ENCODE measurements at places on chromosomes 1 and 21.
A peak's percentile ranks its signal among the peaks of the same experiment; 100 is the strongest.

- peak; percentile 95 for DNase-seq
These were observed 5.5 kb upstream of the ZRANB2 start for GRCh38 chr1:71086331-71086730.

- DNase-seq = no peak
These were observed 5.7 kb downstream of the AK5 start for GRCh38 chr1:77287535-77287934.

DNA sequence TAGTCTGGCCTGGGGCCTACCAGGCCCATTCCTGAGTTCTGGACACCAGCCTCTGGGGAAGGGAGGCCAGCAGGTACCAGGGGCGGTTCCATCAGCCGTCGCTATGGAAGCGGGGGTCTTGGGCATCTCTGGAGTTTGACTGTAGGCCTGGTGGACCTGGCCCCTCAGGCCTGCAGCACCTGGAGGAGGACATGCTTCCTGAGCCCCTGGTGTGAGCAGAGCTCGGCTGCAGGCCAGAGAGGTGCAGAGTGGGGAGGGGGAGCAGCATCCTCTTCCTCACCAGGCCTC lies 7.8 kb downstream of the MYBPH start:
- DNase-seq = no peak

DNA sequence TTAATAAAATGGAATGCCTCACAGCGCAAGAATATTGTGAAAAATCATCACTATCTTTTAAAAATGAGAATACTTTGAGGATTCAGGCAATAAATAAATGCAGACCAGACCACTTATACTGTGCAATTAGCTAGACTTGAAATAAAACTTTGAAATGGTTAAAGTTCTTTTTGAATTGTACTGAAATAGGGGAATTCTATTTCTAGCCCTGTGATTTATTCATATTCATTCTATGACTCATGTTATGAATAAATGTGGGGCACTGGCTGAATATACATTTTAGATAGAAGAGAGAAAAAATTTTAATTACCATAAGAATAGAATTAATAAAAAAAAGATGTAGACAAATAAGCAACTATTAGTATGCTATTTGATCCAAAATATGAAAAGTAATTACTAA lies 16.4 kb upstream of the USP25 start:
- DNase-seq = peak; percentile 42

DNA sequence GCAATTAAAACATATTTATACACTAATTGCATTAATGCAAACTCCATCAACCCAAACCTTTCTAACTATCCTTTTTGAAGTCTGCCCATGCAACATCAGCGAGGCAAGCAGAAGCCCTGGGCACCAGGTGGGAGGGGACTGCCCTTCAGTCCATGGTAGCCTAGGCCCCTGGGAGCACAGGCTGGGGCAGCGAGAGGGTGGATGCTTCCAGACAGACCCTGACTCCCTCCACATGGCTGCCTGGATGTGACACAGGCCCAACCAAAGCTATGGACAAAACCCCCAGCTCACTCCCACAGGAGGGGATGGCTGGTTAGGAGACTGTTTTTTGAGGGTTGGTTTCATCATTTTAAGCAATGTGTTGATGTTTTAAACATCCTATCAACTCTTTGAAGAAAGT lies 17.8 kb upstream of the LRRC47 start:
- DNase-seq = no peak

GRCh38 chr1:246324711-246325110 lies 182.4 kb downstream of the SMYD3 start:
- DNase-seq = peak; percentile 58

DNA sequence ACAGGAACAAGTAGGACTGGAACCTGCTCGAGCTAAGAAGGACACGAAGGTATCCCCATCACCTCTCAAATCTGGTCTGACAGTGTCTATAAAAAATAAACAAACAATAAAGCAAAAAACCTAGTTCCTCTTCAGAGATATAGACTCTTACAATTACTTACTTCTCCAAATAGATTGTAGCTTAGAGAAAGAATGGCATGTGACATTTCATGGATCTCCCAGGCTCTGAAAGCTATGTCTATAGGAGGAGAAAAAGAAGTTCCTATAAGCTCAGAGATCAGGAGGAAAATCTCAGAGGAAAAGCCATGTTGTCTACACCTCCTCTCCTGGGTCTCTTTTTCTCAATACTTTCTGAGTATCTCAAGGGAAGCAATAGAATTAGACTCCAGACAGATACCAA lies 12.3 kb upstream of the OR10J5 start:
- DNase-seq = no peak

DNA sequence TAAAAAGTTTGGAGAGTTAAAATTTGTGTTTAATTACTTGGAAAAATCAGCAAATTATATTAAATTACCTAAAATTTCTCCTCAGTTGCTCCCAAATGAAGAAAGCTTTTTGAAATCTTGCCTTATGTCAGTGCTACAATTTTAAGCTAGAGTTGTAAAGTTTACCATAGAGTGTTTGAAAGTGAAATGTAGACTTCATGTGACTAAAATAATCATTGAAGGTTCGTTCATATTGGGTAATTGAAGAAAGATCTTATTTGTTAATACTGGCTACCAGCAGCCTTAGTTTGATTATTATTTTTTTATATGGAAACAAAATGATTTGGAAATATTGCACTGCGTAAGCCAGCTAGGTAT lies 4.4 kb downstream of the DYRK1A start:
- DNase-seq = no peak

GRCh38 chr1:94130851-94131595 lies 10.1 kb upstream of the ABCA4 start:
- peak; percentile 76 for DNase-seq

DNA sequence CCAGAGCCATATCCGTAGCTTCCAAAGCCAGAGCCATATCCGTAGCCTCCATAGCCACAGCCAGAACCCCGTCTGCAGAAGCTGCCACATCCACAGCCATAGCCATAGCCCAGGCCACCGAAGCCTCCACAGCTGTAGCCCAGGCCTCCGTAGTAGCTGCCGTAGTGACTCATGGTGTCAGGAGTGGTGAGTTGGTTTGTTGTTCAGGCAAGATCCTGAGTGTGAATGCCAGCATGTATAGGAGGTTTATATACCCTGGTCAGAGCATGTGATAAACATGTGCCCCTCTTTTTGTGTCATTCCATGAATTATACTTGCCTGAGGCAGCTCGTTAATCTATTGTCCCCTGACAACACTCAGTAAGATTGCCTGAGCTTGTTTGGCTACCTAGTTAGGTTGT lies at the start of gene KRTAP19-1:
KRTAP19-1 (minus strand) TSS at position 223 of the 400 bp plus-strand sequence; CDS start at position 173, 50 bp downstream.
- no peak for DNase-seq

GRCh38 chr1:200437556-200438203 lies 27.8 kb upstream of the ZNF281 start:
- no peak for DNase-seq

DNA sequence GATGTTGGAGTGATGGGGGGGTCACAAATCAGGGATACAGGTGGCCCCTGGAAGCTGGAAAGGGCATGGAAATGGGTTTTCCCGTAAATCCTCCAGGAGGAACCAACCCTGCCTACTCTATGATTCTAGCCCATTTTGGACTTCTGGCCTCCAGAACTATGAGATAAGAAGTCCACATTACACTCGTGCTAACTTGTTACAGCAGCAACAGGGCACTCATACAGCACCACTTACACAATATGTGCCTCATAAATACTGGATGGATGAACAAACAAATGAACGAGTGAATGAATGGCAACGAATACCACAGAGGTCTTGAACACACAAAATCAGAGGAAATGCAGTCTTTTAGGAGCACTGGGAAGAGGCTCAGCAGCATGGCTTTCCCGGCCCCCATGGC lies 531.3 kb downstream of the NPHP4 start:
- DNase-seq = no peak

GRCh38 chr1:63759778-63760177 lies 14.0 kb upstream of the ROR1 start:
- no peak for DNase-seq

DNA sequence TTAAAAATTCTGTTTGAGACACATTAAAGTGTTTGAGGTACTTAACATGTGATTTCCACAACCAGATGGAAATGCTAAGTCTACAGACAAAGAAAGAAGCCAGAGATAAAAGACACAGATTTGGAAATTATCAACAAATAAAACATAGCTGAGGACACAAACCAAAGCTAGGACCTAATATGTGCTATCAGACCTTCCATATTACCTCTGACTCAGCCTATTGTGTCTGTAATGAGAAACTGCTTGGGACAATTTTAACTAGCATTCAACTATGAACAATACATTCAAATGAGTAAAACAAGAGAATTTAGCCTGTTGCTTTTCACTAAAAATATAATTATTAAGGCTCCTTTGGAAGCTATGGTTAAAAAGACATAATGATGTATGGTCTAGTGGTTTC lies 54.6 kb downstream of the WNT2B start:
- no peak for DNase-seq

GRCh38 chr1:208951908-208952307 lies 631.6 kb upstream of the CAMK1G start:
- DNase-seq = peak; percentile 2

DNA sequence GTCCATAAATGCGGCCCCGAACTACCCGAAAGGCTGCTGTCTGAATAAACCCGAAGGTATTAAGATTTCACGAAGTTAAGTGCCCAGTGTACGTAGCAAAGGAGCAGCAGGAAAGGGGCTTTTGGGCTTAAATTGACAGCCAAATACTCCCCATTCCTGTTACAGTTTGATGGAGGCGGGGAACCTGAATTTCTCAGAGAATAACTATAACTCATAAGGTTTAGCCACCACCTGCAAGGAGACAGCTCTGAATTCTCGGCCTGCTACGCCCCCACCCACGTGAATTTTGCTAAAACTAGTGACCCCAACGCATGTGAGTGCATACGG lies 5.2 kb downstream of the GFI1 start:
- DNase-seq = no peak

- DNase-seq = peak; percentile 45
These were observed 50.2 kb upstream of the TSHB start for GRCh38 chr1:114979278-114979891.

- DNase-seq = no peak
These were observed 10.6 kb downstream of the SLC19A1 start for GRCh38 chr21:45531393-45532215.

DNA sequence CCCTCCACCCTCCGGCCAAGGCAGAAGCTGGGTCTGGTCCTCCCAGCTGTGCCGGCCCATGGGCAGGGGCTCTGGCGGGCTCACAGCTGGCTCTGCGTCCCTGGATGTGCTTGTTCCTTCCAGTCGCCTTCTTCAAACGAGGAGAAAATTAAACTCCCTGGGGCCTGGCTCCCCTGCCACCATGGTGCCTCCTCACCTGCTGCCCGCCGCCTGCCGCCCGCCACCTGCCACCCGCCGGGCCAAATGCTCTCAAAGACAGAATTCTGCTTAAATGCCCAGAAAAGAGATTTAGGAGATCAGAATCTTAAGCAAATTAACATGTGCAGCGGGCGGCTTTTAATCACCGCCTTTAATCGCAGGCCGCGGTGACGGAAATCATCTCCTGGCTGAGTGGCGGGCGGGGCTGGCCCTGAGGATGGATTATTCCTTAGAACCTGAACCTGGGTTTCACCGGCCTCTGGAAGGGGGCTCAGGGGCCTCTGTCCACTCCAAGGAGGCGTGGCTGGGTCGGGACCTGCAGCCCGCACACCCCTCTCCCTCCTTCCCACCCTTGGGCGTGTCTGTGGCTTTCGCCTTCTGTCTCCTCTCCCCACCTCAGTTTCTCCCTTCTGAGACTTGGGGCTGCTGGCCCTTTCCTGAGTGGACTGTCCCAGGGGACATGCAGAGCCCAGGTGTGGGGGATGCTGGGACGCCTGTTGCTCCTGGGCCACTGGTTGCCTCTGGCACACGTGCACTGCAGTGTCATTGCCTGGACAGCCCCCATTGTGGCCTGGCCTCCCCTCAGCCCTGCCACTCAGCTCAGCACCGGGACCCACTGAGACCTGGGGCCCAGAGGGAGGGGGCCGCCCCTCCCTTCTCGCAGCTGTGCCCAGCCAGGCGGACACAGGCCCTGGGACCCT lies 10.5 kb upstream of the PLCH2 start:
- no peak for DNase-seq

GRCh38 chr1:54360165-54361005 lies 45.8 kb downstream of the SSBP3 start:
- DNase-seq = no peak

- DNase-seq = peak; percentile 99
These were observed 38.8 kb upstream of the SRSF10 start for GRCh38 chr1:24018611-24019580.

DNA sequence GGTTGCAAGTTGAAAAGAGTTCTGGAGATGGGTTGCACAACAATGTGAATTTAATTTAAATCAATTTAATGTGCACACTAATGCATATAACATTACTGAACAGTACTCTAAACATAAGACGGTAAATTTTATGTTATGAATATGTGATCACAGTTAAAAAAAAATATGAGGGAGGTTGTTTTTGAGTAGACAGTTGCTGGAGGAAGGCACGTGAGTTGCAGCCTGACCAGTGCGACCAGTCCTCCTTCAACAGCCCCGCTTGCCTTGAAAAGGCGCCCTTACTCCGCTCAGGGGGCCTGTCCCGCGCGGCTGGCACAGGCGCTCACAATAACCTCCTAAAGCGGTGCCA lies 322 bp upstream of the OLIG1 start:
- no peak for DNase-seq

DNA sequence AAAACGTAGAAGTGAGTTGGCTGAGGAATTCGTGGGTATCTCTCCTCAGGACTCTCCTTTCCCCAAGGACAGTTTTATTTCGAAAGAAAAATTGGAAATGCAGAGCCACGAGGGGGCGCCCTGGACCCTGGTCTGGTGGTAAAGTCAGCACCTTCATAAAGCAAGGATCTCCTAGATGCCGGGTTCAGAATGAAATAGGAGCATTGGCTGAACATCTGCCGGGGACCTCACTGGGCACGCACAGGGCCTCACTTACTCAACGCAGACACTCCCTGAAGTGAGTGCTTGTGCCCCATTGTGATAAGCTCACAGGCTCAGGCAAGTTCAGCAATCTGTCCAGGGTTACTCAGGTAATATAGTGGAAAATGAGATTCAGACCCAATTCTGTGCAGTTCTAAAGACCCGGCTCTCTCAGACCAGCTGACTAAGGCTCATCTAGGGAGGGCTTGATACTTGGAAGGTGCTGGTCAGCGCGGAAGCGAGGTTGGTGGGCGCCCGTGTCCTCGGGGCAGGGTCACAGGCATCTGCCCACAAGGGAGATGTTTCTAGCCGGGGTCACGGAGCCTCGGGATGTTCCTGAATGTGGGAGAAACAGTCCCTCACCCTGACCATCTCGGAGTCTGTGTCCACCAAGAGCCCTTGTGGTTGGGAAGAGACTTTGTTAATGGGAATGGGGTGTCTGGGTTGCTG lies 55.7 kb upstream of the ETV3 start:
- peak; percentile 58 for DNase-seq

- no peak for DNase-seq
These were observed 4.7 kb upstream of the TINAGL1 start for GRCh38 chr1:31571340-31572295.

- DNase-seq = no peak
These were observed 59.6 kb upstream of the CSF3R start for GRCh38 chr1:36542024-36542961.

GRCh38 chr1:218466341-218467010 lies 121.3 kb downstream of the TGFB2 start:
- DNase-seq = no peak

- peak; percentile 71 for DNase-seq
These were observed 375.7 kb upstream of the CAMK1G start for GRCh38 chr1:209207701-209208286.

GRCh38 chr1:8858888-8859706 lies 19.4 kb downstream of the ENO1 start:
- peak; percentile 58 for DNase-seq
